ENCODE measurements at places on chromosomes 4 and X. TPM values are rescaled to one million over a fixed set of nuclear protein-coding genes. Genes with fewer than 3 reads are reported as not detected.
A peak's percentile ranks its signal among the peaks of the same experiment; 100 is the strongest.

GRCh38 chrX:72041176-72041575 lies 90.5 kb downstream of the RTL5 start:
- peaks cover 21% of the 10 kb centered on the region for H3K27me3 ChIP-seq
- DNase-seq, result no peak
- H3K27ac ChIP-seq, result no peak overlapping the region
- peaks cover under 1% of the 10 kb centered on the region for H3K4me1 ChIP-seq
- H3K4me3 ChIP-seq, result no peak overlapping the region

DNA sequence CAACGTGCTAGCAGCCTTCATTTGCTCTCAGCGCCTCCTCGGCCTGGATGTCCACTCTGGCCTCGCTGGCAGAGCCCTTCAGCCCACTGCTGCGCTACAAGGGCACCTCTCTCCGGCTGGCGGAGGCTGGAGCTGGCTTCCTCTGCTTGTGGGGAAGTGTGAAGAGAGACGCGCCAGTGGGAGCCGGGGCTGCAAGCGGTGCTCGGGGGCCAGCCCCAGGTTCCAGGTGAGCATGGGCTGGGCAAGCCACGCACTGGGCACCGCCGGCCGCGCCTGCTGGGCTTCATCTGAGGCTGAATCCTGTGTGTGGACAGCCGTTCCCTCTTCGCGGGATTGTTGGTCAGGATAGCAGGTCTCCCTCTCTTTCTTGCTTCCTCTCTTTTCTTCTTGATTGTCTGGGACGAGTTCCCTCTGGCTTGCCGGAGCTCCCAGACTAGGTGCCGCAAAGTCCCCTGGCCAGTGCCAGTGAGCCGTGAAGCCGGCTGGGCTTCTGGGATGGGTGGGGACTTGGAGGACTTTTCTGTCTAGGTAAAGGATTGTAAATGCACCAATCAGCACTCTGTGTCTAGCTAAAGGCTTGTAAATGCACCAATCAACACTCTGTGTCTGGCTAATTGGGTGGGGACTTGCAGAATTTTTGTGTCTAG lies 165.0 kb downstream of the HEPH start:
- no peaks in the 10 kb centered on the region for H3K27me3 ChIP-seq
- no peaks in the 10 kb centered on the region for H3K36me3 ChIP-seq
- no peak overlapping the region for H3K4me3 ChIP-seq
- H3K4me1 ChIP-seq, result no peaks in the 10 kb centered on the region

- DNase-seq, result no peak
- H3K36me3 ChIP-seq, result peaks cover 15% of the 10 kb centered on the region
- no peak overlapping the region for H3K4me3 ChIP-seq
- H3K27ac ChIP-seq, result no peak overlapping the region
- peaks cover 53% of the 10 kb centered on the region for H3K4me1 ChIP-seq
- no peaks in the 10 kb centered on the region for H3K27me3 ChIP-seq
Observed at GRCh38 chr4:37664696-37665095, 21.5 kb downstream of the RELL1 start.

- H3K36me3 ChIP-seq, result no peaks in the 10 kb centered on the region
- peaks cover 4% of the 10 kb centered on the region for H3K4me1 ChIP-seq
- peaks cover 52% of the 10 kb centered on the region for H3K27me3 ChIP-seq
- H3K27ac ChIP-seq, result no peak overlapping the region
Observed at GRCh38 chr4:150079081-150079581, 886 bp downstream of the DCLK2 start.

- no peaks in the 10 kb centered on the region for H3K27me3 ChIP-seq
- H3K4me1 ChIP-seq, result no peaks in the 10 kb centered on the region
- no peak for DNase-seq
- no peak overlapping the region for H3K4me3 ChIP-seq
Observed at GRCh38 chrX:10744007-10744406, 123.6 kb upstream of the MID1 start.

GRCh38 chr4:157012296-157012695 lies 40.7 kb upstream of the PDGFC start:
- H3K27ac ChIP-seq, result no peak overlapping the region
- H3K27me3 ChIP-seq, result no peaks in the 10 kb centered on the region
- H3K4me3 ChIP-seq, result no peak overlapping the region
- DNase-seq, result no peak
- no peaks in the 10 kb centered on the region for H3K36me3 ChIP-seq
- no peaks in the 10 kb centered on the region for H3K4me1 ChIP-seq

- no peak overlapping the region for H3K4me3 ChIP-seq
- H3K4me1 ChIP-seq, result no peaks in the 10 kb centered on the region
- no peak overlapping the region for H3K27ac ChIP-seq
- no peaks in the 10 kb centered on the region for H3K36me3 ChIP-seq
- DNase-seq, result no peak
Observed at GRCh38 chr4:94590493-94590892, 138.8 kb downstream of the PDLIM5 start.

- peaks cover 2% of the 10 kb centered on the region for H3K27me3 ChIP-seq
- H3K4me3 ChIP-seq, result no peak overlapping the region
- no peaks in the 10 kb centered on the region for H3K4me1 ChIP-seq
Observed at GRCh38 chr4:53782458-53782845, 191.2 kb upstream of the LNX1 start.

DNA sequence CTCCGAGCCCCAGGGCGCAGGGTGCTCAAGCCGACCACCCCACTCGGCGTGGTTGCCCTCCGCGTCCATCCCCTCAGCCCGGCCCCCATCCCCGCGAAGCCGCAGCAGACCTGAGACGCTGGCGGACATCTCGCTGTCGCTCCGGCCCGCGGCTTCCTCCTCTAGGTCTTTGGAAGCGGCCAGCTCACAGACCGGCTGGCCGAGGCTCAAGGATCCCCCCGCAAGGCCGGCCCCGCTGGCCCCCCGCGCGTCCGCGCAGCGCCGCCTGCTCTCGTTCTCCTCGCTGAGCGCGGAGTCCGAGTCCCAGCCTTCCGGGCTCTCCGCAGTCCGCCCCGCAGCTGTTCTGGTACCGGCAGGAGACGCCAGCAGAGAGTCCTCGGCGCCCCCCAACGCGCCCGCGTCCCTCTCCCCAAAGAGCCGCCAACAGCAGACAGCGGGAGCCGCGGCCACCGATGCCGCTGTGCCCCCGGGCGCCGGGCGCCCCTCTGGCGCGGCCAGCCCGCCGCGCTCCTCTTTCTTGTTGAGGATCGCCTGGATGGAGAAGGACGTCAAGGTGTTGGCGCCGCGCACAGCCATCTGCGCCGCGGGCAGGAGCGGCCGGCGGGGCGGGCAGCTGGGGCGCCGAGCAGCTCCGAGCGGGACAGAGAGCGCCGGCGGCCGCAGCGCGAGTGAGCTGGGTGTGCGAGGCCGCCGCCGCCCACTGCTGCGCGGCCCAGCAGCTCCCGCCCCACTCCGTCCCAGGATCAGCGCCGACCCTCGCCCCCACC lies at the start of gene NKX3-2:
TSS of gene NKX3-2 (minus strand) at position 670 of the 767 bp plus-strand sequence. CDS start at position 576, 94 bp downstream.
- peak; percentile 57 for DNase-seq
- H3K27me3 ChIP-seq, result peaks cover 72% of the 10 kb centered on the region
- H3K27ac ChIP-seq, result peak within 1 kb of the TSS; percentile 76
- H3K4me3 ChIP-seq, result peak within 1 kb of the TSS; percentile 86
- H3K36me3 ChIP-seq, result peaks cover 9% of the 10 kb centered on the region

DNA sequence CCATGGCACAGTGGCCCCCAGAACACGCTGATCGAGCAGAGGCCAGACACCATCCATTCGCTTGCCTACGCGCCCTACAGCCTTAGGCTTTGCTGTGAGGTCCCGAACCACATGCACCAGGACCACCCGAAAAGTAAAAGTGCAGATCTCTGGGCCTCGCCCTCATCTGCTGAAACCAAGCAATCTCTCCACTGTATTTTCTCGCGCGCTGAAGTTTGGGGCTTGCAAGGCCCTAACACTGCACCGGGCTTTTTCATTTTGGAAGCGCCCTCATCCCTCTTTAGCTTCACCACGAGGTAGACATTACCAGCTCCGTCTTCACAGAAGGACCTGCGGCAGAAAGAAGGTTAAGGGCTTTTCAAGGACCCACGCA lies 21.2 kb downstream of the NKX3-2 start:
- peaks cover 2% of the 10 kb centered on the region for H3K4me1 ChIP-seq
- peak; percentile 53 for DNase-seq
- peaks cover 71% of the 10 kb centered on the region for H3K27me3 ChIP-seq

DNA sequence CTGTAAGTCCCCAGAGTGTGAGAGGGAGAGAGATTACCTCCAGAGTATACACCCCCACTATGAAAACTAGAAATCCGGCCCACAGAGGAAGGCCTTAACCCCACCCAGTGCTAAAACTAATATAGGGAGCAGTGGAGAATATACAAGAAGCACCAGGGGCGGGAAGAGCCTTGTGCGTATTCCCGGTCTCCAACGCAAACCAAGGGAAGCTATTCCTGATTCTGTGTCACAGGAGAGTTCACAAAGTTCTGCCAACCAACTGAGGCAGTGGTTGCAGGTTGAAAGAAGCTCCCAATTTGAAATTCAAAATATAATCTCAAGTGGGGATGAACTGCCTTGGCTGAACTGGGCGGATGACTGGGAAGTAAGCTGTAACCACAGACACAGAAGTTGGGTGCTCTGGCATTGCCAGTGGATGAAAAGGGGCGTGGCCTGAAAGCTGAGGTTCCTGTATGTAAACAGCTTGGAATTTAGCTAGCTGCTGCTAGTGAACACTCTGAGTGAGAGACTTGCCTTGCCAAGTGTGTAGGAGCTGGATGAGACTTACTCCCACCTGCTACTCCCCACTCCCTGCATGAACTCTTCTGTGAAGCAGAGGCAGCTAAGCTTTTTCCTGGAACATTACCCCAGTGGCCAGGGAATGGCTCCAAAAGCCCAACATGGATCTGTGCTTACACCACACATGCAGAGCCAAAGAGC lies 32.7 kb downstream of the ELF2 start:
- H3K27me3 ChIP-seq, result no peaks in the 10 kb centered on the region
- H3K4me1 ChIP-seq, result peaks cover 25% of the 10 kb centered on the region
- no peak overlapping the region for H3K4me3 ChIP-seq
- peaks cover 8% of the 10 kb centered on the region for H3K36me3 ChIP-seq
- no peak overlapping the region for H3K27ac ChIP-seq

GRCh38 chr4:26000274-26000950 lies 86.4 kb downstream of the SMIM20 start:
- H3K4me3 ChIP-seq, result no peak overlapping the region
- peaks cover 4% of the 10 kb centered on the region for H3K27me3 ChIP-seq
- H3K4me1 ChIP-seq, result no peaks in the 10 kb centered on the region
- no peaks in the 10 kb centered on the region for H3K36me3 ChIP-seq
- DNase-seq, result no peak
- H3K27ac ChIP-seq, result no peak overlapping the region

Gene C4orf51
- not detected for total RNA-seq

Gene GYPE
- not detected for total RNA-seq

Gene MEPE
- total RNA-seq, result not detected

Gene MGST2
- 35.1 TPM for total RNA-seq

Gene SLC10A7
- 18.2 TPM for total RNA-seq

Gene MAB21L2
- total RNA-seq, result not detected

Gene MAGIX
- total RNA-seq, result 0.96 TPM

Gene SPANXN3
- total RNA-seq, result not detected

Gene MTHFD2L
- 9.4 TPM for total RNA-seq

Gene DCAF12L2
- total RNA-seq, result not detected

Gene SLITRK2
- total RNA-seq, result not detected

Measured in activated CD4-positive, alpha-beta T cell treated with anti-CD3 and anti-CD28 coated beads, Interleukin-2, amount 10 ng/mL, durations not matched to agents 24 days and 14 days (primary cell).